NCI-H187 treated with DMSO at 0.1 percent for 48 hours (cell line): ENCODE measurements at places on chromosomes 13 and 19.

DNA sequence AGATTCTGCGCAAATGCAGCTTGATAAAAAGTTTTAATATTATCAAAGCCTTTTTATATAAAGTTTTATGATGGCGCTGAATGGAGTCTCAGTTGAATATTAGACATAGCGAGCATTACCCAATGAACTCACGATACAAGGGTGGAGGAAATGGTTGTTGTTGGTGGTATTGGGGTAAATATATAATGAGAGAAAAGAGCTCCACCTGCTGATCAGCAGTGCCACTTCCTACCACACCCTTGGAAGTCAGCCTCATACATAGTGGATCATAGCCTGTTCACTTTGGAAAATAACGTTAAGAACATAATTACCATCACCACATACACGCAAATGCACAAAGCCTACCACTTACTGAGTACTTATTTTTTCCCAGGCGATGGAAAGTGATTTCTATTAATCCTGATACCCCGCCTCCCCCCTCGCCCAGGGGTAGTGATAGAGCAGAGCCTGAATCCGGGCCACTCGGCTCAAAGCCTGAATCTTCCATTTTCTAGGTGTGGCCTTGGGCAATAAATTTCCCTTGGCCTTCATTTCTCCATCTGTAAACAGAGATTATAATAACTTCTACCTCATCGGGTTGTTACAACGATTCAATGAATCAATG is 358.3 kb downstream of the KLF5 start:
- DNase-seq: no peak

- no peak for DNase-seq
Measured at GRCh38 chr19:58346961-58347929, 6.0 kb downstream of the A1BG start.

GRCh38 chr13:37495046-37495445 is 103.5 kb downstream of the POSTN start:
- DNase-seq: no peak

DNA sequence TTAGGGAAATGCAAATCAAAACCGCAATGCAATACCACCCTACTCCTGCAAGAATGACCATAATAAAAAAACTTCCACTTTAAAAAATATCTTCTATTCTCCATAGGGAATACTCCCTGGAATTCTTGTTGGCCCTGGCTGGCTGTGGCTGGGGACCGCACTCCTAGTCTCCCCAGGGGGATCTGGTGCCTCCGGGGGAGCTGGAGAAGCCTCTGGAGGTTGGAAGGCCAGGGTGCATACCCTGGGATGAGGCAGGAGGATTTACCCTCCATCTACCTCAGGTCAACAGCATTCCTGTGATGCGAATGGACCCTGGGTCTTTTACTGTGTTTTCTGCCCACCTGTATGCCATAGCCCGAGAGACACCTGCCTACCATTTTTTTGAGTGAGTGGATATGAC is 120.0 kb upstream of the ZNF536 start:
- no peak for DNase-seq

- no peak for DNase-seq
Measured at GRCh38 chr13:67229481-67230403, at the start of gene PCDH9. TSS of gene PCDH9 (minus strand) at chr13:67230336. CDS start at chr13:67228440, 1,896 bp downstream.

GRCh38 chr19:46977548-46977947 is 42.1 kb upstream of the NPAS1 start:
- DNase-seq: no peak
